Endothelial cell of coronary artery (primary cell): ENCODE measurements at places on chromosomes 2 and 18. TPM values are rescaled to one million over a fixed set of nuclear protein-coding genes. Genes with fewer than 3 reads are reported as not detected.

The FOXI3 gene
- total RNA-seq, result not detected in 2 replicates

The LRATD1 gene
- 0.19 and 0.27 TPM in 2 replicates for total RNA-seq

The PMS1 gene
- total RNA-seq, result 19.4 and 26.4 TPM in 2 replicates

The RPL31 gene
- 1,937 and 2,025 TPM in 2 replicates for total RNA-seq

The RTKN gene
- 6.7 and 9.0 TPM in 2 replicates for total RNA-seq

The UGT1A10 gene
- not detected in 2 replicates for total RNA-seq

The SPC25 gene
- 1.6 and 6.4 TPM in 2 replicates for total RNA-seq

The OTOS gene
- total RNA-seq, result not detected in 2 replicates

The SLC30A3 gene
- not detected in 2 replicates for total RNA-seq

The HRH4 gene
- total RNA-seq, result not detected in 2 replicates

The CPO gene
- not detected in 2 replicates for total RNA-seq

The SERPINB10 gene
- 0.09 TPM in 1 of 2 replicates, not detected in the other for total RNA-seq
